CD4-positive, alpha-beta T cell treated with Interferon gamma for 1 hour (primary cell): ENCODE measurements at places on chromosomes 7 and 10.

- peak; percentile 4 for DNase-seq
Measured at GRCh38 chr7:105389088-105389650, 448 bp upstream of the SRPK2 start.

DNA sequence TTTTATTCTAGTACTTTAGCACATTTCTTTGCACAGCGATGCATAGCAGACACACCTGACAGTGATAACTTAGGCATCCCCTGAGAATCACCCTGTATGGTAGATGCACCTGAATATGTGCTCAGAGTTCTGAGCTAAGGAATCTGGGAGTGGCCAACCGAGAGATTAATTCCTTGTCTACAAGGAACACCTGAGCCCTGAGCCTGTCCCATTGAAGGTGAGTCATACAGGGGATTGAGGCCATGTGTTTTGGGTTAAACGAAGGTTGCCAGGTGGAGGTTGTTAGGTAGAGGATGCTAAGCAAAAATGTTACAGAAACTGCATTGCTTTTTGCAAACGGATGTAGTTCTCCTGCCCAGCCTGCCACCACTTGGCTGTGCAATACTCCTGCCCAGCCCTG is 128.9 kb downstream of the AMPH start:
- DNase-seq: no peak

DNA sequence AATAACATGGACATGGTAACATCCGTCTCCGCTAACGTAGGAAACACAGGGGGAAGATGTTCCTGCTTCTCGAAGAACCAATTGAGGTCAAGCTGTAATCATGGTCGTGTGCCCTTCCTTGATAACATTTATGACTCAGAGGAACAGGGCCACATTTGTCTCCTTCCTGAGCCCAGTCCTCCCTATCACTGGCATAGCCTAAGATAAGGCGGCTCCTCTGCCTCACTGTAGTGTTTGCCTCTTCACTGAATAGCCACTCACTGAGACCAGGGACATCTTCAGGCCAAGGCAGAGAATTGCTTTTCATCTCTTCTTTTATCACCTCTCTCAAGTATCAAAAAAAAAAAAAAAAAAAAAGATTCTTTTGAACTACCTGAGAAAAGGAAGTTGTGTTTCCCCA is 5.4 kb upstream of the GRM8 start:
- DNase-seq: no peak

- DNase-seq: no peak
Measured at GRCh38 chr10:121237718-121238117, 360.5 kb downstream of the FGFR2 start.

DNA sequence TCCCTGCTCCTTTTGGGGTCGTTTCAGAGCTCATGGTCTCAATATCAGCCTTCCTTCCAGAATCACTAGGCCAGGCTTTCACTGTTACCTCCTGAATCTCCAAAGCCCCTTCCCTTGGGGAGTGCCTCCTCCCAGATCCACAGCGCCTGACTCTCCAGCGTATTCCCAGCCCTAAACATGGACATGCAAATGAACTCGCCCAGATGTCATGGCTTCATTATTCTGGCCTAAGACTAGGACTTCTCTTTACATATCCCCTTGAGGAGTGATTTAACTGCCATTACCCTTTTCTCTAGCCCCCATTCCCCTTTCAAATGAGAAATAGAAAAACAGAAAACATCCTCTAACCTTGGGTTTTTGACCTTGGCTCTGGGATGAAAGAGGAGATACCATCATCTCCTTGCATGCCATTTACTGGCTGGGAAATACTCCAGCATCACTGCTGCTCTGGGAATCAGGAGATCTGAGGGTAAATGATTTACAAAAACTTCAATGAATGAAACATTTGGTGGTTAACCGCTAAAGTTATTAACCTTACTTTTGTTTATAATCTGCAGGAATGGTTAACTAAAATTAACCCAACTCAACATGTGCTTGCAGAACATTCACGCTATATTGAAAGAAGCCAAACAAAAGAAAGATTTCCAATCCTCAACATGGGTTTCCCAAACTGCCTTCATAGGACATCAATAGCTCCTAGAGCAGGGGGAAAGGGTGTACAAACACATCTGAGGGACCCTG is 37.0 kb downstream of the FAM171A1 start:
- DNase-seq: no peak
